Neural crest cell (in vitro differentiated cells): ENCODE measurements at places on chromosomes 6 and 20.
A peak's percentile ranks its signal among the peaks of the same experiment; 100 is the strongest.

DNA sequence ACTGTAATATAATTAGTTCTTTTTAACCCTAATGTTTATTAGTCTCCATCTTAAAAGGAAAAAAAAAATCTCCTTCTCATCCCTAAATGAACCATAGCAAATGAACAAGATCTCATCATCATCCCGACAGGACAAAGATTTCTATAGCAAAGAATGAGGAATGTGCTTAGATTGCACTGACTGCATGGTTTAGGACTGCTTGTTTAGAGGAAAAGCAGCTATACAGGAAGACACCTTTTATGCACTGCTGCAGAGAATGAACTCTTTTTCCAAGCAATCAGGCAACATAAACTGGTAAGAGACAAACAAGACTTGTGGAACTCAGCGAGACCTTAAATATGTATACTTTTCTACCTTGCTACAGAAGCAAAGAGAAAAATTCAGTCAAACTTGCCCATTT is 26.8 kb downstream of the CSNK2A1 start:
- DNase-seq, result no peak

DNA sequence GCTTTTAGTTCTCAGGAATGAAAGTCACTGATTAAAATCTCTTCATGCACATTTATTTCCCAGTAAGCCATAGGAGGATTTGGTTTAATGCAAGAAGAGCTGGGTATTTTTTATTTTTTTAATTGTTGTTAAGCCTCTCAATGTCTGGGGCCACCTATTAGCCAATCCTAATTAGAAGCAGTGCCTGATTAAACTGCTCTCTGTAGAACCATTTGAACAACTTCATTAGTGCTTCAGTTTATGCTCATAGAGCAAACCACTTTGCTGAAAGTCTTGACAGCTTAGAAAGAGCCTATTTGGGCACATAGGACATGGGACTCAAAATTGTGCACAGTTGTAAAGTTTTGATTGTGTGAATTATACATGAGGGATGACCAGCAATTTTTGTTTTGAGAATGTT is 548.9 kb downstream of the FRK start:
- no peak for DNase-seq

DNA sequence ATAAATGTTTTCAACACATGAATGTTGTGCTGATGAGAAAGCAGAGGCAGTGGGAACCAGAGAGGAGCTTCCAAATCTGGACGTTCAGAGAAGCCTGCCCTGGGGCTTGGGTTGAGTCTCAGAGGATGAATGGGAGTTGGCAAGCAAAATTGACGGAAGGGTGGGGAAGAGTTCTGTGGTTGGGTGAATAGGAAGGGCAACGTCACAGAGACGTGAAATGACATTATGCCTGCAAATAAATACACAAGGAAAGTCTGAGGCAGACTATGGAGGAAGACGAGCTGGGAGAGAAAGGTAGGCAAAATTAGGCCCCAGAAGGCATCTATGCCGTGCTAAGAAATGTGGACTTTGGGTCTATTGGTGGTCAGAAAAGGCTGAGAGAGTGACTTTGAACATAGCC is 25.2 kb upstream of the SGK1 start:
- DNase-seq, result no peak

DNA sequence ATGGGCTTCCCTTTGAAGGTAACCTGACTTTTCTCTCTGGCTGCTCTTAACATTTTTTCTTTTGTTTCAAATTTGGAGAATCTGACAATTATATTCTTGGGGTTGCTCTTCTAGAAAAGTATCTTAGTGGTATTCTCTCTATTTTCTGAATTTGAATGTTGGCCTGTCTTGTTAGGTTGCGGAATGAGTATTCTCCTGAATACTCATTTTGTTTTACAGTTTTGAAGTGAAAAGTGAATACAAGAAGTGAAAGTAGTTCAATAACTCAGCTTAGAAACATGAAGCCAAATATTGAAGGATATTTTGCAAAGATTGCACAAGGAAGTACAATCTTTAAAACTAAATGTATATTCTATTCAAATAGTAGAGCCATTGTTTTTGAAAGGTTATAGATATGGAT is 120.2 kb upstream of the MAP3K4 start:
- no peak for DNase-seq

DNA sequence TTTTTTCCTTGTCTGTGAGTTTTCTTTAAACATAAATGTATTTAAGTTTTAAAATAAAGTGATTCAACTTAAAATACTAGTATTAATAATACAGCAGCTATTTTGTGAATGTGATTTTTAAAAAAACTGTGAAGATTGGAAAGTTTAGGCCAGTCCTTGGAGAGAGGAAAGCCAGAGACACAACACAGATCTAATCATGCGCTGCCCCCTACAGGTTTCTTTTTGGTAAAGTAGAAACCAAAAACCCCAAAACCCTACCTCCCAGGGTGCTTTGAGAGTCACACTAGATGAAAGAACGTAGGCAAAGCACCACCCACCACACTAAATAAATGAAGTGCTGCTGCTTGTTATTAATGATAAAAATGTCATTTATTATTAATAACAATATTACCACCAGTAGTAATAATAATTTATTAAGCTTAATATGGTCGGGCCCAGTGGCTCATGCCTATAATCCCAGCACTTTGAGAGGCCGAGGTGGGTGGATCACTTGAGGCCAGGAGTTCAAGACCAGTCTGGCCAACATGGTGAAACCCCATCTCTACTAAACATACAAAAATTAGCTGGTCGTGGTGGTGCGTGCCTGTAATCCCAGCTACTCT is 33.7 kb downstream of the SLC9A8 start:
- peak; percentile 53 for DNase-seq

- no peak for DNase-seq
Measured at GRCh38 chr20:44700306-44700705, 14.9 kb upstream of the CCN5 start.

GRCh38 chr20:18372296-18372695 is 84.0 kb downstream of the ZNF133 start:
- DNase-seq, result no peak

DNA sequence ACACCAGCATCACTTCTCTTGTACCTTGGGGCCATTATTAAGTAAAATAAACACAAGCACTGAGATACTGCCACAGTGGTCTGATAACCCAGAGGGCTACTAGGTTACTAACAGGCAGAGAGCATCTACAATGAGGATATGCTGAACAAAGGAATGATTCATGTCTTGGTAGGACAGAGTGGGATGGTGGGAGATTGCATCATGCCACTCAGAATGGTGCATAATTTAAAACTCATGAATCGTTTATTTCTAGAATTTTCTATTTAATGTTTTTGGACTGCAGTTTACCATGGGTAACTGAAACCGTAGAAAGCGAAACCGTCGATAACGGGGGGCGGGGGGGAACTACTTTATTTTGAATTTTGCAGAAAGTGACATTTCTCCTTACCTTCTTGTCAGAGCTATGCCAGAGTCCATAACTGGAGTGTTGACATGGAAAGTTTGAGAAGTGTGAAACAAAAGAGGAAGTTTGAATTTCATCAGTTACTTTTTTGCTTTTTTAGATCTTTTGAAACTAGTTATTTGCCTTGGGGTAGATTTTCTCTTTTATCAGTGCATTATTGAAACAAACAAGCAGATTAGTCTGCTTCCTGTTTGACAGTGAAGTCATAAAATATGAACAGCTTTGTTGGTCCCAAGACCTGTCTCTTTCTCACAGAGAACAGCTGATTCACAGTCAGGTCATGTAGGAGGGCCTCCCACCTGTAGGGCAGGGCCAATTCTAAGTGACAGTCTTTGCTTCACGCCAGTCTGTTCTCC is 124.9 kb downstream of the KLHL32 start:
- no peak for DNase-seq

DNA sequence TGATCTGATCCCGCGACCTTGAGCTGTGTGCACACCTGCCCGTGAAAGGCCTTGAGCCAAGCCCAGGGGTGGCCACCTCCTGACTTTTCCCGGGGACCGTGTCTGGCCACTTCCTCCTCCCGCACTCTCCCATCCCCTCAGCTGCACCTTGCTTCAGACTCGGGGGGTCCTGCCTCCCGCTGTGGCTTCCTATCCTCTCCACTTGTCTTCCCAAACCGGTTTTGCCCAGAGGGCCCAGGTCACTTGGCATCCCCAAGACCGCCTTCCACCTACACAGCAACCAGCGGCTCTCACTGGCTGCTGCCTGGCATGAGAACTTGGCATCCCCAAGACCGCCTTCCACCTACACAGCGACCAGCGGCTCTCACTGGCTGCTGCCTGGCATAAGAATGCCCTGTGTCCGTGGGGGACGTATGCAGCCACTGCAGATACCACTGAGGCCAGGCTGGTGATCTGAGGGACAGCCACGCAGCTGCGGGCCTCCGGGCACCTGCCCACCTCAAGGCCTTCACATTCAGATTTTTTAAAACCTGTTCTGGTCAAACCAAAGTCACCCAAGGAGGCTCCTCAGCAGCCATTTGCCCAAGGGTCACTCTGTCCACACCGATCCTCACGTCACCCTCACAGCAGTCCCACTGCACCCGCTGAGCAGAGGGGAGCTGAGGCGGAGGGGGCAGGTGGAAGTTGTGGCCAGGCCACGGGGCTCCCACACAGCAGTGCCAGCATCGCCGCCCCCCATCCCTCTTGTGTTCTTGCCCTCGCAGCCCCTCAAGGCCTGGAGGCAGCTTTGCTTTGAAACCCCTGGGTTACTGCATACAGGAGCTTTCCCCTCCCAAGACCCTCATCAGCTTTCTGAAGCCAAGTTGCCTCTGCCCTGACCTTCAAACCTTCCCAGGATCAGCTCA is 245.5 kb downstream of the TAF4 start:
- DNase-seq, result no peak

DNA sequence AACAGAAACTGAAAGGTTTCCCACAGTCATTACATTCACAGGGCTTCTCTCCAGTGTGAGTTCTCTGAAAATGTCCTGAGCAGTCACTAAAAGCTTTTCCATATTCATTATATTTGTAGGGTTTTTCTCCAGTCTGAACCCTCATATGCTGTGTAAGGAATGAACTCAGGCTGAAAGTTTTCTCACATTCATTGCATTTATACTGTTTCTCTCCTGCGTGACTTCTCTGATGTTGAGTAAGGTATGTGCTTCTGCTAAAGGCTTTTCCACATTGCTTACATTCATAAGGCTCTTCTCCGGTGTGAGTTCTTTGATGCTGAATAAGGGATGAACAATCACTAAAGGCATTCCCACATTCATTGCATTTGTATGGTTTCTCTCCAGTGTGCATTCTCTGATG is 29.8 kb upstream of the ZNF391 start:
- no peak for DNase-seq

DNA sequence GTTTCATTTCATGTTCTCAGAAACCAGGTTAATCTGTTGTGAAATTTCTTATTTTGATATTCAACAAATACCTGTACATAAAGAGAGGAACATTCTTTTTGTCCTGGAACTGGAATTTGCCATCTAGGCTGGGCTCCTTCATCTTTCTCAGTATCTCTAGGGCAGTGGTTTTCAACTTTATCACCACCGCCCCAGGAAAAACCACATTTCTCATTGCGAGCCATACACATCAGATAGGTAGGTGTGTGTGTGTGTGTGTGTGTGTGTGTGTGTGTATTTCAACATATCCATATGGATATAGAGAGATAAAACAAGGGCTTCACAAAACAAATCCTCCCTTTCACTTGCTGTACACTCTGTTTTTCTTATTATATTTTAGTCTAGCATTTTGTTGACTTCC is 24.1 kb downstream of the BFSP1 start:
- DNase-seq, result no peak

GRCh38 chr6:151647976-151648639 is 154.3 kb downstream of the CCDC170 start:
- DNase-seq, result peak; percentile 20

GRCh38 chr20:24810676-24811407 is 138.2 kb upstream of the CST7 start:
- no peak for DNase-seq

DNA sequence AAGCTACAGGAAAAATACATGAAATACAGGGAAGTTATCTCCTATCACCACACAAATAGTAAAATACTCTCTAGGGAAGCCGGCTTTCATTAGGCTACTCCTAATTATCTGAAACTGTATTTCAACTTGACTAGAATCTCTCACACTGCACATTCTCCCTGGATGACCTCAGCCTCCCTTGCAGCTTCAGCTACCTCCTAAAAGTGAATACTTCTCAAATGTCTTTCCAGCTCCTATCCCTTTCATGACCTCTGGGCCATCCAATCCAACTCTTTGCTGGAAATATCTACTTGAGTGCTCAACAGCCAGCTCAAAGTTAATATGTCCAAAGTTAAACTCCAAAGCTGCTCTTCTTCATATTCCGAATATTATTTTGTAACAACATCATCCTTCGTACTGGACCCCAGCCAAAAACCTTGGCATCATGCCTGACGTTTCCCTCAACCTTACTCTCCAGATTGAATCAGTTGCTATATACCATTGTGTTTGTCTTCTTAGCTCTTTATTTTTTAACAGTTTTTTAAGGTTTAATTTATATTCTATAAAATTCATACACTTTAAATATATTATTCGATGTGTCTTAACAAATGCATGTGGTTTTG is 29.4 kb upstream of the KIF6 start:
- no peak for DNase-seq

DNA sequence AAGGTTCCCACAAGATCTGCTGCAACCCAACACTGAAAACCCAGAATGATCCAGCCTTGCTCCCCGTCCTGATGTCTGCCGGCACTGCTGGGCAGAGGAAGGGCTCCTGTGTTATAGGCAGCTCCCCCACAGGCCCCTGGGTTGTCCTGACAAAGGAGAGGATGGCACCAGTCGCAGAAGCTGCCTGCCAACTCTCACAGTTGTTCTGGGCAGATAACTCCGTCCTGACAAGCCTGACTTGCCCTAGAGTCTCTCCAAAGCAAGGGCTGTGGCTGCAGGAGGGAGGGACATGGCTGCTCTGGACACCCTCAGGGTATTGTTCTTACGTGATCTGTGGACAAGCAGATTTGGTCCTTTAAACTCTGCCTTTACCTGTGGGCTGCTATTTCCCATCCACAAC is 243.8 kb downstream of the CDH26 start:
- no peak for DNase-seq

GRCh38 chr6:159899994-159900745 is 9.4 kb downstream of the MAS1 start:
- DNase-seq, result no peak

- no peak for DNase-seq
Measured at GRCh38 chr6:158284007-158284875, 28.0 kb upstream of the TULP4 start.
